ENCODE measurements at places on chromosomes 7 and 10.

DNA sequence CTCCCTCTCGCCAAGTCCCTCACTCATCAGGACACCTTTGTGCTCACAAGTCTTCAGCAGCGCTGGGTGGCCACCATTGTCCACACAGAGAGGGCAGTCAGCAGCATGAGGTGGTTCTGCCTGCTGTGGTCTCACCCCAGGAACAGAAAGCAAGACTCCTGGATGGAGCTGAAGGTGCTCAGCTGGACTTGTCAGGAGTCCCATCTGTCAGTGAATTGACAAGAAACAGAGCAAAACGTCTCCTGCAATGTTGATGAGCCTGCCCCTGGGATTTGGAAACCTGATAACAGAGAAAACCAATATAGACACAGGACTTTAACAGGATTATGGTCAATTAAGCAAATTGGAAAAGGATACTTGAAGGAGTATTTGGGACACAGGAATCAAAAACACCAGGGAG, 122.2 kb upstream of the PRSS58 start:
- no peak for DNase-seq

GRCh38 chr10:100749309-100750217, 4.2 kb downstream of the PAX2 start:
- no peak for DNase-seq

DNA sequence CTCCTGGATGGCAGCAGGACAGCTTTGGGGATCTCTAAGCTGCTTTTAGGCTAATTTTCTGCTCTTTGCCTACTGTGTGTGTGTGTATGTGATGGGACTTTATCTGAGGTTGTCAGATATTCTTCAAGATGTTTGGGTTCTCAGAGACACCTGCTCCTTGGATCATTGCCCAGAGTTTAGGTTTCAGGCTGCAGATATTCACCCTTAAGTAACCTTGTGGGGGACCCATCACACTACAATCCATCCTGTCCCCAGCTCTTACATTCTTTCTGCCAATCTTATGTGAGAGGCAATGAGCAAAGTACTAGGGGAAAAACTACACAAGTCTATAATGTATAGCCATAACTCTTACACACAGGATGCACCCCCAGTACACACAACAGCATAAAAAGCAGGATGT, 263.0 kb upstream of the ZWINT start:
- DNase-seq, result no peak

DNA sequence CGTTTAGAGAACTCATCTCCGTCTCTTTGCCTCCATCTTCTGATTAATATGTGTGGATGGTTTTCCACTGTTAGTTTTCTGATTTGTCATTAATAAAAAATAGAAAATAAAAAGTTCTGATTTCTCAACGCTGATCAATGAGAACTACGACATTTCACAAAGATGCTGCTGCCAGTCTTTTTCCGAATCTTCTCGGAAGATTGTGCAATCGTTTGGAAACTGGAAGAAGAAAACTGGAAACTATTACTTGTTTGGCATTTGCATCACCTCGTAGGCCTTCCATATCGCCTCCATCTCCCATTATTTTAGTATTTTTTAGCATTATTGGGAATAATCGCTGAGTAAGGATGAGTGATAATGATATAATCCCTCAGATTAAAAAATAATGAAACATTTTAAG, 123.2 kb upstream of the KLF6 start:
- DNase-seq, result no peak

Measured in activated T-helper 1 cell treated with anti-CD3 and anti-CD28 coated beads, Interleukin-2, amount 50 U/mL, for 16 hours (primary cell).